ENCODE measurements at places on chromosomes 2 and 18. TPM values are rescaled to one million over a fixed set of nuclear protein-coding genes. Genes with fewer than 3 reads are reported as not detected.

The CENPA gene
- total RNA-seq: 45.8 TPM

The SLC25A52 gene
- total RNA-seq: not detected

The FAM98A gene
- total RNA-seq: 42.9 TPM

DNA sequence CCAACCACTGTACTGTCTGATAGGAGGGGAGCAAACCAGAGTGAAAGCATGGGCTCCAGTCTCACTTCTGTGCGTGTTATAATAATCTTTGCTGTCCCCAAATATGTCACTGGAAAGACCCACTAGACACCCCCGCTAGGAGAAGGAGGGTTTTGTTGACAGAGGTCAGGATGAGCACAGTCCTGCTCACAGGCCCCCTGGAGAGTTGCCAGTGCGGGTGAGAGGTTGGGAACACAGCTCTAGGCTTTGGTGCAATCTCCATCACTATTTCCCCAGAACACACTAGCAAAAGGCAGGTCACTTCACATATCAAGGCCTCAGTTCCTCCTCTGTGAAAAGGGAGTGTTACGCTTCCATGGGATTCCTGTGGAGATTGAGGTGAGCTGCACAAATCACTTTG, 9.7 kb downstream of the XDH start:
- no peak for DNase-seq

DNA sequence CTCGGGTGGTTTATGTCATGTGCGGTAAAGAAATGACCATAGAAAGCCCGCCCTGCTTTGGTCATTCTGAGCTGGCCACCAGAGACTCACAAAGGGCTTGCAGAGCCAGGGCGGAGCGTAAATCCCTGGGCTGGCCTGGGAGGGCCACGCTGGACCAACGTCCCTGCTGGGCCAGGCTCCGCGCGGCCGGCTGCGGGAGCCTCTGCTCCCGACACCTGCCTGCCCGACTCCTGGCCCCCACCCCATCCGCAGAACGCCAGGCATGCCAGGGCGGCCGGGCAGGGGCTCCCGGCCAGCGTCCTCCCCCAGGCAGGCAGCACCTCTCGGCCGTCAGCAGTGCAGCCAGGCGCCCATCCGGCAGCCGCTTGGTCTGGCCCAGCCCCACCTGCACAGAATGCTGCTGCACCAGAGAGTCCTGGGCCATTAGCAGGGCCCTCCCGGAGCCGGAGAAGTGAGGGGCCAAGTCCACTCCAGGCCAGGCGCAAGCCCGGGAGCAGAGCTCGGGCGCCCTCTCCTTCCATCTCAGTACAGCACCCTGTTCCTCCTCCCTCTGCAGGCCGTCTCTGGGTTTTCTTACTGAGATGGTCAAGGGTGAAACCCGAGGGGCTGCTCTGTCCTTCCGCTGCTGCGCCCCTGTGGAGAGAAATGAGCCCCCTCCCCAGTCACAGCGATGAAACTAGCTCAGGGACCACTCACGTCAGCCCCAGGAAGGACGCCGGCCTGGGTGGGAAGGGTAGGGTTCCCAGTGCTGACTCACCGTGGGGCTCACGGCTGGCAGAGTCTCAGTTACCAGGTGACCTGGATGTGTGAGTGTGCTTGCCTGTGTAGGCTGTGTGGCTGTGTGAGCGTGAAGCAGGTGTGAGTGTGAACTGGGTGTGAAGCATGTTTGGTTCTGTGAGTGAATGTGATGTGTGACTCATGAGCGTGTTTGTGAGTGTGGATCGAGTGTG, 83.3 kb downstream of the PTGR3 start:
- DNase-seq: no peak
